ENCODE measurements at places on chromosomes 5 and 9. TPM values are rescaled to one million over a fixed set of nuclear protein-coding genes. Genes with fewer than 3 reads are reported as not detected.

DNA sequence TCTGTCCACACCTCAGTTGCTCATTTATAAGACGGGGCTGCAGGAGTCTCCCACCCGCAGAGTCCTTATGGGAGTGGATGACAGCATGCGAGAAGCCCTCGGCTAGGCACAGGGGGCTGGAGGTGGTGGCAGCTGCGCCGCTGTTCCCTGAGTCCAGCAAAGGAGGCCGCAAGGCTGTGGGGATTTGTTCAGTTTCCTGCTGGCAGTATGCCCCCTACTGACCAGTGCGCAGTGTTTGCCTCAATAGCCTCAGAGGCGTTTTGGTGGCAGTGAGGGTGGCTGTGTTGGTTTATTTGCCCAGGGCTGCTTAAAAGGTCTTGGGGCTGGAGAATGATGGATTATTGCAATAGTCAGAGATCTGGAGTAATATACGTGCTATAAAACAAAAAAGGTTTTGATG, 176.3 kb upstream of the OTULINL start:
- DNase-seq = no peak

- DNase-seq = no peak
Observed at GRCh38 chr9:97136421-97136820, 97.5 kb upstream of the CTSV start.

GRCh38 chr5:3593771-3594509, 1.7 kb upstream of the IRX1 start:
- DNase-seq = no peak

DNA sequence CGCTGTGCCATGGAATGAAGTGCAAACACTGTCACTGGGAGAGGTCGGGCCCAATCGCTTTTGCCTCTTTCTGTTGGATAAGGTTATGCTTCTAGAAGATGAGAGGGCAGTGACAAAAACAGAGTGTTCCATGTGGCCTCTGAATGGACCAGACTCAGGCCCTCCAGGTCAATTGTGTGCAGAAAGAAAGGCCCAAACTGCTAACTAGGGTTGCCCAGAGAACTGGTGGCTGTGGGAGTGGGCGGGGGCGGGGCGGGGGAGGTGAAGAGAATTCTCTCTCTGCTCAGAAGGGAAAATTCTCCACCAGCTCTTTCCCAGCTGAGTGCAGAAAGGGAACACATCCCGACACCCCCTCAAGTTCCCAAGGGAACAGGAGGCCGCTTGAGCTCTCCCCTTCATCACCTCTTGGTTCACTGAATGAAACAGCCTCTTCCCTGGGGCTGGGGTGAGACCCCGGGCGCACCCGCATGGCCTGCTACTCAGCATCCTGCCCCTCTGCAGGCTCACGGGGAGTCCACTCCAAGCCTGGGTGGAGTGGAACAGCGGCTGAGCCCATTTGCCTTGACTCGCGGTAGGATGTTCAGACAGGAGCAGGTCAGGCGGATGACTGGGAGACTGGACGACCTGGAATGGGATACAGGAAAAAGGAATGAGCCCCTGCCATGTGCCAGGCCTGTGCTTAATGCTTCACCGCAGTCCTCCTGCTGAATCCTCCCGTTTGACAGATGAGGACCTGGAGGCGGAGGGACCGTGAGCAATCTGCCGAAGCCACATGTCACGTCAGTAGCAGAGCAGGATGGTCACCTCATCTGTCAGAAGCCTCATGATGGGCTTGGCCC, 93.8 kb upstream of the FANCC start:
- DNase-seq = no peak

DNA sequence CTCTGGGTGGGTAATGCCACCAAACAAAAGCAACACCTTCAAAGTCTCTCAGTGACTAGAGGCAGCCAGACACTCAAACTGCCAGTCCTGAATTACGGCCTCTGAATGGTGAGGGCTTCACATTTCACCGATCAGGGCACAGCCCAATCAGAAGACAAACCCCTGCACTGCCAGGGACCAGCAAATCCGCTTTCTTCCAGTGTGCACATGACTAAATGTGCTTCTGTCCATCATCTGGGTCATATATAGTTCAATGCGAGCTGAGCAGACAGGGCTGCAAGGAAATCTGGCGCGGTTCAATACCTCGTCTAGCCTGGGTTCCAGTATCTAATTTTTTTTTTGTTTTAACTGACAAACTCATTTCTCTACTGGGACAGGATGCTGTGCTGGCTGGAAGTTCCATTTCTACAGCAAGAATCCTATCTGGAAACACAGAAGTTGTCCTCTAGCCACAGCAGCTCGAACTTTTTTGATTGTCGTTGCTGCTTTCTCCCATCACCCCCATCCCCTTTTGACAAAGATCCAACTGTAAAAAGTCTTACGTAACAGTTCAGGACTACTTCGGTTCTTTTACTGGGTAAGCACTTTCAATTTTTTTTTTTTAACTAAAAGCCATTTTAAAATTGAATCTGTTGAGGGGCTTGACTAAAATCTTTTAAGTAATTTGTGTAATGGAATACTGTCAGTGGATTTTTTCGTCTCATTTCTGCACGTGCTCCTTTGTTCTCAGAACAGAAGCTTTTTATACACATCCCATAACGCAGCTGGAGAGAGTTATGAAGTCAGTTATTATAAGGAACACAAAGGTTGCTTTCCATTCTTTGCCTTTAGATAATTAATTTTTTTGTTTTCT, 112.7 kb downstream of the NR6A1 start:
- peak; percentile 59 for DNase-seq

DNA sequence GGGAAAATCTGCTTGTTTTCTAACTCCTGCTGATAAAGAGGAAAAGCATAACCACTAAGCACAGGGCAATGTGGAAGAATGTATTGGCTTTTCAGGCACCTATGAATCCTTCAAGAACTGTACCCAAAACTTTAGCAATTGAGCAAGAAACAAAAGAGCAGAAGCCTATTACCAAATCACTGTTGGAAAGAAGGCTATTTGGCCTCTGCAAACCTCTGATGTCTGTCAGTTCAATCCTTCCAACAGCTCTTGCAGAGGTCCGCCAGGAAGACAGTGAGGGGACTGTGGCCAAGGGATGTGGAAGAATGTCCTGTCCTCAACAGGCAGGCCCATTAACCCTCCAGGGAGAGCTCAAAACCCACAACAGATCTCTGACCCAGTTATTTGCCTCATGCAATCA, 328.6 kb downstream of the ENC1 start:
- no peak for DNase-seq

- no peak for DNase-seq
Observed at GRCh38 chr5:39428640-39429039, 3.9 kb upstream of the DAB2 start.

- no peak for DNase-seq
Observed at GRCh38 chr5:140424135-140424534, 22.5 kb downstream of the ANKHD1 start.

Gene HMHB1
- not detected for total RNA-seq

Gene FIBCD1
- 10.7 TPM for total RNA-seq

Gene C9orf50
- not detected for total RNA-seq

Gene DYNC2I2
- total RNA-seq = 43.7 TPM

Gene PSIP1
- total RNA-seq = 19.9 TPM
